Cardiac muscle cell (in vitro differentiated cells and primary cell): ENCODE measurements at places on chromosomes 1 and 21. TPM values are rescaled to one million over a fixed set of nuclear protein-coding genes. Genes with fewer than 3 reads are reported as not detected.

FCGR1A gene
- 0.30 TPM in 1 of 2 replicates, not detected in the other for total RNA-seq

GIPC2 gene
- 0.28 and 0.30 TPM in 2 replicates for total RNA-seq

TNNI3K gene
- total RNA-seq: 4.4 and 6.6 TPM in 2 replicates

LORICRIN gene
- total RNA-seq: not detected in 2 replicates

FBXO2 gene
- 15.8 and 20.9 TPM in 2 replicates for total RNA-seq

NBPF8 gene
- total RNA-seq: 5.1 and 9.8 TPM in 2 replicates

OLFML2B gene
- total RNA-seq: 0.11 and 0.36 TPM in 2 replicates

TENT5C gene
- total RNA-seq: 0.32 and 0.63 TPM in 2 replicates

S100A7A gene
- not detected in 2 replicates for total RNA-seq

EFCAB7 gene
- 6.2 and 6.8 TPM in 2 replicates for total RNA-seq

SAMD13 gene
- total RNA-seq: 1.7 and 2.5 TPM in 2 replicates

PLA2G4A gene
- total RNA-seq: 0.09 and 0.21 TPM in 2 replicates

CCDC185 gene
- total RNA-seq: not detected in 2 replicates

HNRNPCL2 gene
- not detected in 2 replicates for total RNA-seq

LCE1D gene
- total RNA-seq: not detected in 2 replicates

ZYG11A gene
- total RNA-seq: 0.04 and 0.06 TPM in 2 replicates

LRRC38 gene
- not detected in 2 replicates for total RNA-seq

CELSR2 gene
- 10.3 and 12.9 TPM in 2 replicates for total RNA-seq

LRRC71 gene
- 0.11 and 0.45 TPM in 2 replicates for total RNA-seq

F5 gene
- total RNA-seq: not detected in 2 replicates

KCNE2 gene
- total RNA-seq: 1.7 TPM in 1 of 2 replicates, not detected in the other

CD58 gene
- 6.1 and 7.8 TPM in 2 replicates for total RNA-seq

NCMAP gene
- 0.11 TPM in 1 of 2 replicates, not detected in the other for total RNA-seq

TNFRSF1B gene
- 0.27 TPM in 1 of 2 replicates, not detected in the other for total RNA-seq

APCS gene
- total RNA-seq: not detected in 2 replicates

ANGPTL1 gene
- 0.04 TPM in 1 of 2 replicates, not detected in the other for total RNA-seq

SCAF4 gene
- 8.2 and 16.0 TPM in 2 replicates for total RNA-seq

NUDC gene
- 73.8 and 99.6 TPM in 2 replicates for total RNA-seq

VPS72 gene
- total RNA-seq: 47.5 and 60.0 TPM in 2 replicates

SPRR2B gene
- total RNA-seq: not detected in 2 replicates

KRTAP19-6 gene
- not detected in 2 replicates for total RNA-seq

MYCL gene
- 8.1 and 11.1 TPM in 2 replicates for total RNA-seq

FABP3 gene
- 250 and 642 TPM in 2 replicates for total RNA-seq

FRRS1 gene
- total RNA-seq: 5.5 and 5.6 TPM in 2 replicates

OR2T3 gene
- not detected in 2 replicates for total RNA-seq

MMP23B gene
- total RNA-seq: 23.6 and 30.0 TPM in 2 replicates

HSD11B1 gene
- total RNA-seq: not detected in 2 replicates

OR6Y1 gene
- total RNA-seq: not detected in 2 replicates

ATF3 gene
- total RNA-seq: 5.4 and 14.2 TPM in 2 replicates

FALEC gene
- 3.9 TPM in 1 of 2 replicates, not detected in the other for total RNA-seq

SLC44A3 gene
- total RNA-seq: 3.2 and 17.8 TPM in 2 replicates

KLHL21 gene
- total RNA-seq: 62.7 and 90.5 TPM in 2 replicates

SIK1 gene
- 0.48 and 1.1 TPM in 2 replicates for total RNA-seq

SMCP gene
- not detected in 2 replicates for total RNA-seq

PHGDH gene
- total RNA-seq: 71.5 and 86.9 TPM in 2 replicates

SLC22A15 gene
- total RNA-seq: 2.3 and 2.7 TPM in 2 replicates

HOOK1 gene
- total RNA-seq: 9.5 and 10.4 TPM in 2 replicates

TSSK3 gene
- total RNA-seq: 2.3 and 8.0 TPM in 2 replicates

FMO3 gene
- total RNA-seq: not detected in 2 replicates

RGS1 gene
- total RNA-seq: not detected in 2 replicates
